NCI-H187 (cell line): ENCODE measurements at places on chromosomes 12 and 14.

- no peak for DNase-seq
Observed at GRCh38 chr14:104729835-104730181, 5.8 kb downstream of the ADSS1 start.

DNA sequence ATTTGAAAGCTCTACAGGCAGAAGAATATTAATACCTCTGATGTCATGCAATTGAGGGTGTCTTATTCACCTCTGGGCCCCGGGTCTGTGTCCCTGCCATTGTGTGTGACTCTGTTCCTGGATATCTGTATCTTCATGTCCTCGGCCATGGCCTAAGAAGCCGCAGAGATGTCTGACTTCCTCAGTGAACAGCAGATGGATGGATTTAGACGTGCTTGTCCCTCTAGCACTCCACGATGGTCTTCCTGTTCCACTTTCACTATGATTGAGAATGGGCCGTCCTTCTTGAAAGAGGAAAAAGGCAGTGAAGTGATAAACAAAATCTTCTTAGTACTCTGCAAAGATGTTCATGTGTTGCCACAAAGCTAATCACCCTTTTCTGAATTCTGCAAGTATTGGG, 217.4 kb downstream of the SLC41A2 start:
- DNase-seq: no peak

GRCh38 chr14:75306927-75307699, 28.5 kb downstream of the FOS start:
- DNase-seq: no peak

GRCh38 chr12:70885956-70886355, 34.6 kb downstream of the PTPRR start:
- DNase-seq: no peak

GRCh38 chr14:105855893-105856675, 329.7 kb downstream of the TMEM121 start:
- DNase-seq: no peak

- no peak for DNase-seq
Observed at GRCh38 chr12:98793121-98793520, 148.0 kb downstream of the APAF1 start.

GRCh38 chr12:57631566-57632072, 1.4 kb downstream of the B4GALNT1 start:
- no peak for DNase-seq

DNA sequence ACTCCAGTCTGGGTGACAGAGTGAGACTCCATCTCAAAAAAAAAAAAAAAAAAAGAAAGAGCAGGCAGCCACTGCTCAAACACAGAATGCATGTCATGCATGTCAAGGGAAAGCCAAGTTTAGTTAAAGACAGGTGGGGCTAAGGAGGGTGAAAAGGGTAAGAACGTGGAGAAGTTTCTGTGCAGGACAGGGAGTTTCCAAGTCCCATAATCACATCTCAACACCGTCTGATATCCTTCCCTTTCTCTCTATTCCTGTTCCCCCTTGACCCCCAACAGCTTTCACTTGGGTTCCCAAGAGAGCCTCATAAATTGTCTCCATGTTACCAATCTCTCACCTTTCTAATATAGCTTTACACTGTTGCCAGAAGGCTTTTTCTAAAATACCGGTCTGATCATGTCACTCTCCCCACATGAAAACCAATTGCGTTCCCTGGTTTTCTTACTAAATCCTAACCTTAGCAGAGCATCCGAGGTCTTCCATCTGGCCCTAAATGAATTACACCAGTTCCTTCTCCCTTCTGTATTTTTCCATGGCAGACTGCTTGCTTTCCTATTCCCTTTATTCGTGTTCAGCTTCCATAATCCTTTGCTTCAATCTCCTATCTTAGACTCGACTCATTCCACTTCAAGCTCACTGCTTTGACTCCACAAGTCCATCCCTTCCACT, 37.0 kb downstream of the LIMA1 start:
- DNase-seq: no peak

DNA sequence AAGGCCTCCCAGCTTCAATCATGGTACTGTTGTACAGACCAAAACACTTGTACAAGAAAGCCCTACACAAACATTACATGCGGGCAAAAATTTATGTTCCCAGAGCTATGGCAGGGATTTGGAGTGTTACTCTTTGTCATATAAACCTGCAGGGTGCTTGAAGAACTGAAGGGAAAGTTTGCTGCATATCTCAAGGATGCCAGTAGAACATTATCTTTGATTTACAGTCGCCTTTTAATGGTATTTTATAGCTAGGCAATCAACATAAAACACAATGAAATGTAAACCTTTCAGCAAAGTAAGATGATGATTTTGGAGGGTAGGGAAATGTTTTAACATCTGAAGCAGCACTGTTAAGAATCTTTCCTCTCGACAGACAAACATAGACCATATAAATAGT, 305.6 kb downstream of the KCNH5 start:
- no peak for DNase-seq

DNA sequence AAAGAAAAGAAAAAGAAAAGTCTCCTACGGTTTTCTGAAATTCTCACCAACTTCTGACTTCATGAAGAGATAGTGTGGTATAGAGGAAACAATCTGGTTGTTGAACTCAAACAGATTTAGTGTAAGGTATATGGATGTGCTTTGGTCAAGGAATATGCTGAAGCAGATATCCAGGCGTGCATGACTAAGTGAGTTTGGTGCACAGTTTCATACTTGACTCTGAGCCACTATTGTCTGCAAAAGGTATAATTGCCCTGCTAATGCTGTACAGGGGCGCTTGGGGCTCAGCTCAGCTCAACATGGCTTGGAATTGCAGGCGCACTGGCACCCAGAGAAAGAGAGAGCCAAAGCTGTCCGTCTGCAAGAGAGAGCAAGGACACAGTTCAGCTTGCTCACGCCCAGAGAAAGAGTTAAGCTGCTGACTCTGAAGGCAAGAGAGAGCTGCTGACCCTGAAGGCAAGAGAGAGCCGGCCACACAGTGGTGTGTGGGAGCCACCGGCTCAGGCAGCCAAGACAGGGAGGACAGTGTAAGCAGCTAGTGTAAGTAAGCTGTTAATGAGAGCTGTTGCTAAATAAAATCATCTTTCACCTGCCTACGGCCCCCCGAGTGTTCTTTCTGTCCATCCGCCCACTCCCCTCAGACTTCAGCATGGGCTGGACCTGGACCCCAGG, 66.4 kb upstream of the SLC38A4 start:
- DNase-seq: no peak

DNA sequence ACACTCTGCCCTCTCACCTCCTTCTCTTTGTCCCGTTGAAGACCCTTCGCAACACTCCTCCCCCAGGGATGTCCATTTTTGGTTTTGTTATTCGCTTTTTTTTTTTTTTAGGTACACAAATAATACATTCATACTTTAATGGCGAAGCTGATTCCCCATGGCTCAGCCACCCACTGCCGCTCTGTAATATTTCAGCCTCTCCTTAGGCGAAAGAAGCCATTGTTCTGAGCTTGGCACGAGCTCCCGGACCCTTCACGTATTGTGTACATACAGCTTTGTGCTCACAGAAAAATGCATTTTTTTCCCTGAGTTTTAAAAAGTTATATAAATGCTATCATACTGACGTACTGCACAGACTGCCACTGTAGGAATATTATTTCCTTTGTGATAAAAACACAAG, 115.0 kb downstream of the TMEM132C start:
- no peak for DNase-seq

DNA sequence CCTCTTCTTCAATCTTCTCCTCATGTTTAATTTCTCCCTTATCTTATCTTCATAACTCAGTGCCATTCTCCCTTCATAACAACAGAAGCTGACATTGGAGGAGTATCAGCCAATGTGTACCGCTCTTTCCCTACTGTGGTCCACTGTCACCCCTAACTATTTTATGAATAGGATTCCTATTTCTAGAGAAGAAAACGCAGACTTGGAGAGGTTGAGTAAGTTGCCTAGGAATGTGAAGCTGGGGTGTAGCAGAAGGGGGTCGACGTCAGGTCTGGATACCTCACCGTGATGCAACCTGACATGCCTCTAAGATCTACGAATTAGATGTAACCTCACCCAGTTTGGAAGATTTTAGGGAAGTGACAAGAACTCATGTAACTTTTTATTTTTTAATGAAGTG, 17.1 kb downstream of the LMO3 start:
- no peak for DNase-seq

GRCh38 chr12:89075880-89076540, 276.3 kb downstream of the DUSP6 start:
- DNase-seq: no peak

DNA sequence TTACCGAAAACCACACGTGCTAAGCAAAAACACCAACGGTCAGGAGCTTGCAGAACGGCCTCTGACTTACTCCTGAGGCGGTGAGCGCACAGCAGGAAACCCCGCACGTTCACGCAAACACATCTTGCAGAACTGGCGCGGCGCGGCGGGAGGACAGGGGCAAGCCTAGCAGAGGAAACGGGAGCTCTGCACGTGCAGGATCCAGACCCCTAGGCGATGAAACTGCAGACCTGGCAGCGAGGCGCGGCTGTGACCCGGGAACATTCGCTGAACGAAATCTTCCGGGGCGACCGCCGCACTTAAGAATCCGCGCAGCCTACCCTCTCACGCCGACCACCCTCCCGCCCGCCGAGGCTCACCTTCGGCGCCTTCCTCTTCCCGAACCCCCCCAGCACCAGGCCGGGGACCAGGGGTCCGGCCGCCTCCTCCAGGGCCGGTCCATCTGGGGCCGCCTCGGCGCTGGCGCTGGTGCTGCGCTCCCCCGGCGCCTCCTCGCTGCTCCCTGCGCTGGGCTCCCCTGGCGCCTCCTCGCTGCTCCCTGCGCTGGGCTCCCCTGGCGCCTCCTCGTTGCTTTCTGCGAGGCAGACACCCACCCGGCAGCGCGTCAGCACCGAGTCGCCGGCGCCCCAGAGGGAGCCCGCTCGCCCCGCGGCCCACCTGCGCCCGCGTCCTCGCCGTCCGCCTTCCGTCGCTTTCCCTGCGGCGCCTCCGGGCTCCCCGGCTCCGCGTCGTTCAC, 615 bp downstream of the DDX51 start:
- DNase-seq: no peak

- no peak for DNase-seq
Observed at GRCh38 chr14:52877628-52878027, 73.2 kb downstream of the FERMT2 start.

- DNase-seq: no peak
Observed at GRCh38 chr14:103488071-103488470, 34.6 kb downstream of the CKB start.

- DNase-seq: no peak
Observed at GRCh38 chr12:15131431-15131830, 89.8 kb downstream of the RERG start.

DNA sequence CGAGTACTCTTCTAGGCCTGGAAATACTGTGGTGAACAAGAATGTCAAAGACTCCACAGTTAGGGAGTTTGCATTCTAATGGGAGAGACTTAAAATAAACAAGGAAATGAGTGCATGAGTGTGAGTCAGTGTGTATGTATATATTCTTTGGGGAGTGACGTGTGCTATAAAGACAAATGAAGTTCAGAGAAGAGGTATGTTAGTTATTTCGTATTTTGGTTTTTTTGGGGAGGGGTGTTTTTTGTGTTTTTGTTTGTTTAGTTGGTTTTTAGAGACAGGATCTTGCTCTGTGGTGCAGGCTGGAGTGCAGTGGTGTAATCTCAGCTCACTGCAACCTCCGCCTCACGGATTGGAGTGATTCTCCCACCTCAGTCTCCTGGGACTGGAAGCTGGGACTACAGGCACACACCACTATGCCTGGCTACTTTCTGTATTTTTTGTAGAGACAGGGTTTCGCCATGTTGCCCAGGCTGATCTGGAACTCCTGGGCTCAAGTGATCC, 74.3 kb downstream of the SRGAP1 start:
- DNase-seq: no peak

- no peak for DNase-seq
Observed at GRCh38 chr12:65930114-65930828, 106.0 kb downstream of the HMGA2 start.

DNA sequence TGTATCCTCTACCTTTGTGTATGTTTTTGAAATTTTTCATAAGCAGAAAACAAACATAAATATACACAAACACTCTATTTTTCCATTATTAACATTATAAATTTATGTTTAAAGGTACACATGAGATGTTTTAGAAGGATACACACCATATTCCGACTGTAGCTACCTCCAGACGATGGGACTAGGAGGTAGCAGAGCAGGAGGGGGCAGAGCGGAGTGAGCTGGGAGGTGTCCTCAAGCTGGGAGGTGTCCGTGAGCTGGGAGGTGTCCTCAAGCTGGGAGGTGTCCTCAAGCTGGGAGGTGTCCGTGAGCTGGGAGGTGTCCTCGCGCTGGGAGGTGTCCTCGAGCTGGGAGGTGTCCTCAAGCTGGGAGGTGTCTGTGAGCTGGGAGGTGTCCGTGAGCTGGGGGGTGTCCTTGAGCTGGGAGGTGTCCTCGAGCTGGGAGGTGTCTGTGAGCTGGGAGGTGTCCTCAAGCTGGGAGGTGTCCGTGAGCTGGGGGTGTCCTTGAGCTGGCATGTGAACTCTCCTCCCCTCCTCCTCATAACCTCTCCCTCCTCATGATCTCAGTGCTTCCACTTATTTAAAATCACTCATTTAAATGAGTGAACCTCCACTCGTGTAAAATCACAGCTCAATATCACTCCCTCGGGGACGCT, 346.9 kb upstream of the SFSWAP start:
- no peak for DNase-seq

DNA sequence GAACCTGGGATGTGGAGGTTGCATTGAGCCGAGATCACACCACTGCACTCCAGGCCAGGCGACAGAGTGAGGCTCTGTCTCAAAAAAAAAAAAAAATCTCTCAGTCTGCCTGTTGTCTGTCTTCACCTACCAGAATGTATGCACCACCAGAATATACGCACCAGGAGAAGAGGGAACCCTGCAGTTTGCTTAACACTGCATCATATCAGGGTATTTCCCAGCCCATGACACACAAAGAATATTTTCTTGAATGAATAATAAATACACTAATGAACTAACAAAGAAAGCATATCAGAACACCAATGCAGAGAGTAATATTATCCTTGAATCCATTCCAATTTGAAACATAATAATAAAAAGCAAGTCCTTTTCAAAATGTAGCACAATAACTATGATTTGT, 44.2 kb upstream of the FOXN3 start:
- no peak for DNase-seq

DNA sequence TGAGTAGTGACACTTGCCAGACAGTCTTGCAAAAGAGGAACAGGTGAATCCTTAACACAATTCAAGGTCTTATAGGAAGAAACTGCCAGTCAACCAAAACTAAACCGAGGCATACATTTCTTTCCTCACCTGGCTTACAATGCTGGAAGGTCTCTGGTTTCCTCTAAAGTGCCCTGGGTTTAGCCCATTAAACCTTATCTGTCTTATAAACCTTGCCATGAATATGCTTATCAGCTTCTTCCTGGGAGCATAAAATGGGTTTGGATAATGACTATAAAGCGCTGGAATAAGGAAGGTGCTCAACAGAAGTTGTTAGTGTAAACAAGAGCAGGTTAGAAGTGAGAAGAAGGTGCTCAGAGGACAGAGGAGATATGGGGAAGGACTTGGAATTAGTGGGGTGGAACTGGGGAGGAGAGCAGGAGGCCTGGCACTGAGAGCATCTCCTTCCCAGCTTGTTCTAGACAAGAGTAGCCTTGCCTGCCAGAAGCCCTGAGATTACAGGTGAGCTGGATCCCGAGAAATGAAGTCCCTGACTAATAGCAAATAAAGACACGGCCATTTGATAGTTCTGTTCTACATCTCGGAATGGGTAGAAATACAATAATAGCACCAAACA, 14.1 kb upstream of the GPRC5A start:
- DNase-seq: no peak
